ENCODE measurements at places on chromosomes 2 and 18.

DNA sequence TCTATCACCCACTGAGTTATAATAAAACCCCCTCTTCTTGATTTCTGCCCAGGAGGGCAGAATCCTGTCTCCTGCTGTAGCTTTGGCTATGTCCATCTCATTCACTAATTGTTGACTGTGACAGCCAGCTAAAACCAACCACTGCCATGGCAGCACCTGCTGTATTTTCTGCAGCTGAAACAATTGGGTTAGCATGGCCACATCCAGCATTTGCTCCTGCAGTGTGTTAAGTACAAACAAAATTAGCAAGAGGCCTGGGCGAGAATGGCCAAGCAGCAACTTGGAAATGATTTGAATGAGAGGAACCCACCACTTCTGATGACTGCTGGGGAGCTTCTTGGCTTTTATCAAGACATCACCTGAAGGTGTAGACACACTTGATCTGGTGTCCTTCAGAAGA lies 89.4 kb upstream of the LRRTM1 start:
- no peak for DNase-seq

- DNase-seq = no peak
Observed at GRCh38 chr18:70037431-70038061, 89.9 kb upstream of the CD226 start.

DNA sequence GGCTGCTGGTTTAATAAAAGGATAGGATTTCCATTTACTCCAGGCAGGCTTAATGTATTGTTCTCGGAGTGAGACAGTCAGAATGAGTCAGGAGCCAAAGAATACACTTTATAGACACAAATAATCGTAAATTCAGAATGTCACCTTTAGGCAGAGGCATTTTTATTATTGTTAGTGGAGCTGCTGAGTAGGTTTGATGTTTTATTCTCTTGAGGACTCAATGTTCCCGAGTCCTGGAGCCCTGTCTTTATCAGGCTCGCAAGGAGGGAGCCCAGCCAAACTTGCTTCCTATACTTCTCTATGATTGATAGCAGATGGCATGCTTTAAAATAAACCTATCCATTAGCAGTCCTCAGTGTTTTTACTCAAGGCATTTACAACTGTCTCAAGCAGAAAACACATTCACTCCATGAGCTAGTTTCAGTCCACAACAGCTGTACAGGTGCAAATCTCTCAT lies 492.3 kb upstream of the ZEB2 start:
- DNase-seq = no peak

- no peak for DNase-seq
Observed at GRCh38 chr18:48861181-48861708, 89.5 kb downstream of the SMAD7 start.

DNA sequence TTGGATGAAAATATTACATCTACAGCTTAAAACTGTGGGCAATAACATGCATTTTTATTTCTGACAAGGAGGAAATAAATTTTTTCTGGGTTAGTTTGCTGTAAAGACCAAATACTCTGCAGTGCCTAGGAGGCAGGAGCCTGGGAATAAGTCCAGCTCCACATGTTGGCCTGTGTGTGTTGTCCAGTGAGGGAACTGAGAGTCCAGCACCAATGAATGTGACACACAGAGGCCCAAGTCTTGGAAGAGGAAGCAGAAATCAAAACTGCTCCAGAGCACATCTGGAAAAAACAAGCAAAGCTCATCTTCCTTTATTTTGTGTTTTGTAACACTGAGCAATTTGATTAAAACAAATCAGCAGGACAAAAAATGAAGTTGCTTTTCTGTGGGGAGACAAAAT lies 63.1 kb upstream of the KLHL14 start:
- no peak for DNase-seq

DNA sequence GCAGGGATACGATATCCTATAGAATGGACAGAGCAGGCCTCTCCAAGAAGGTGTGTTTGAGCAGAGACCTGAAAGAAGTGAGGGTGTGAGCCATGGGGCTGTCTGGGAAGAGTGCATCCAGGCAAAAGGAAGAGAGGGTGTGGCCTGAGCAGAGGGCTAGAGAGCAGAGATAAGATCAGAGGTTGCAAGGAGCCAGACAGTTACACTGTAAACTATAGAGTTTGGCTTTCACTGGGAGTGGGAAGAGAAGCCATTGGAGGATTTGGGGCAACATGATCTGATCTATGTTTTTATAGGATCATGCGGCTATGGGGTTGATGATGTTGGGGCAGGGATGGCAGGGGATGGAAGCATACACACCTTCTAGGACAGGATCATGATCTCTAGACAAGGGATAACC lies 124.1 kb upstream of the MAP3K20 start:
- no peak for DNase-seq

GRCh38 chr2:211367293-211367692 lies 810.9 kb downstream of the CPS1 start:
- no peak for DNase-seq

DNA sequence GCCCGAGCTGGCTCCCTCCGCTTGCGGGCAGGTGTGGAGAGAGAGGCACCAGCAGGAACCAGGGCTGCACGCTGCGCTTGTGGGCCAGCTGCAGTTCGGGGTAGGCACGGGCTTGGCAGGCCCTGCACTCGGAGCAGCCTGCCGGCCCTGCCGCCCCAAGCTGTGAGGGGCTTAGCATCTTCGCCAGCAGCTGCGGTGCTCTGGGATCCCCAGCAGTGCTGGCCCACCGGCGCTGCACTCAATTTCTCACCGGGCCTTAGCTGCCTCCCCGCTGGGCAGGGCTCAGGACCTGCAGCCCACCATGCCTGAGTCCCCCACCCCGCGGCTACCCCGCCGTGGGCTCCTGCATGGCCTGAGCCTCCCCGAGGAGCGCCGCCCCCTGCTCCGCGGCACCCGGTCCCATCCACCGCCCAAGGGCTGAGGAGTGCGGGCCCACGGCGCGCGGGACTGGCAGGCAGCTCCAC lies 434.4 kb upstream of the RGPD4 start:
- no peak for DNase-seq

GRCh38 chr2:143679617-143680016 lies 550.4 kb downstream of the ARHGAP15 start:
- no peak for DNase-seq

DNA sequence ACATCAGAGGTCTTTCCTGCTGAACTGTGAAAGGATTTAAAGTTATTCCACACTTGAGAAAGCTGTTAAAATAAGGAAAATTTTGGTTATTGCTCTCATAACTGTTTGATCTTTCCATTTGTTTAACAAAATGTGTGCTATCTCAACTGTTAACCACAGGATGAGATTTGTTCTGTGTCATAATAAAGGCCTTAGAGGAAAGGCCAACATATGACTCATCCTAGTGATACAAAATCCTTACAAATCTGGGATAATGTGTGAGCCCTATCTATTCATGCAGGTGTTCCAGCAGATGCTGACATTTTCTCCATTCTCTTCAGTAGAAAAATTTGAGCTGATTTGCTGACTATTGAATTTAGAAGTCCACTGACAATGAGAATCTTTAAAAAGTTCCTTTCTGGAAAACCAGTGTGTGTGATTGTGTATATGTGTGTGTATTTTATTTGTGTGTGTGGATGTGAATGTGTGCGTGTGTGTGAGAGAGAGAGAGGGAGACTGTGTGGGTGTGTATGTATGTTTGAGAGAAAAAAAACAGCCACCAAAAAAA lies 1111.9 kb upstream of the GYPC start:
- no peak for DNase-seq

GRCh38 chr2:202765436-202765835 lies 106.1 kb downstream of the ICA1L start:
- DNase-seq = no peak

- DNase-seq = no peak
Observed at GRCh38 chr2:5132281-5132680, 559.9 kb upstream of the SOX11 start.

DNA sequence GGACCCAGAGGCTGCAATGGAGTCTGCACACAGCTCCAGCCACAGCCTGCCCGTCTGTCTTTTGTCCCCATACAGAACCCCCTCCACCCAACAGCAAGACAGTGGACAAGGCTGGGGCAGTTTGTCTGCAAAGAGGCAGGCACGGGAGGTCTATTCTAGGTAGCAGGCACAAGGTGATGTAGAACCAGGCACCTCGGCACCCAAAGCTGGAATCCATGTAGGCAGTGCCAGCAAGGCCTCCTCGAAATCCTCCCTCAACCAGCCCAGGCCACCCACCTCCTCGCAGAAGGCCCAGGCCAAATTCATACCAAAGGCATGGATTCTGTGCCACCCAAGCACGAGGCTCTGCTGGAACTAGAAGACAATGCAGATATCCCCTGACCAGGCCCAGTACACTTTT lies 179.2 kb downstream of the TNS1 start:
- no peak for DNase-seq

DNA sequence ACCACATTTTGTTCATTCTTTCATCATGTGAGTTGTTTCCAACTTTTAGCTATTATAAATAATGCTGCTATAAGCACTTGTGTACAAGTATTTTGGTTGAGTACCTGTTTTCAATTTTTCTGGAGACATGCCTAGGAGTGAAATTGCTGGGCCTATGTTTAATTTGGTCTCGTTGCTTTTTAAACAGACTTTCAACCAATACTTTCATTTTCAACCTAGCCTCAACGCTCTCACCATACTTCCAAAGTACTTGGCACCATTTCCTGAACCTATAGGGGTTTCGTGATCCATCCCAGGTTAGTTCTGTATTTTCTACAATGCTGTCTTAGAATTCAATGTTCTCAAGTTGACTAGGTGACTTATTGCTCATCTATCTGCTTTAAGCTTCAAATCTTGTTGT lies 126.1 kb downstream of the SRBD1 start:
- DNase-seq = no peak

- DNase-seq = no peak
Observed at GRCh38 chr2:203748331-203749126, 42.1 kb downstream of the CD28 start.

DNA sequence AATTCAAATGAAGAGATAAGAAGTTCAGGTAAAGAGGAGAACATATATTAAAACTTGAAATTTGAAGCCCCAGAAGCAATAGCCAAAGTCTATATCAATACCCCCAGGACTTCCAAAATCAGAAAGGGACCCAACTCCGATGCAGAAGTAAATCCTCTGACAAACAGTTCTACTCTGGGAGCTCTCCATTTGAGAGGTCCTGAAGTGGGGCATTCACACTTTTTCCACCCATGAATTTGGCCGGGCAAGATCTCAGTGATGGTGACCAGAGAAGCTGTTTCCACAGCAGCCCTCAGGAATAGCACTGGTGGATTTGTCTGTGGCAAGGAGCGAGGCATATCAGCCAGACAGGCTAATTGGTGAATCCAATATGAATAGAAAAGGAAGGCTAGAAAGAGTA lies 313.6 kb upstream of the MC4R start:
- no peak for DNase-seq

DNA sequence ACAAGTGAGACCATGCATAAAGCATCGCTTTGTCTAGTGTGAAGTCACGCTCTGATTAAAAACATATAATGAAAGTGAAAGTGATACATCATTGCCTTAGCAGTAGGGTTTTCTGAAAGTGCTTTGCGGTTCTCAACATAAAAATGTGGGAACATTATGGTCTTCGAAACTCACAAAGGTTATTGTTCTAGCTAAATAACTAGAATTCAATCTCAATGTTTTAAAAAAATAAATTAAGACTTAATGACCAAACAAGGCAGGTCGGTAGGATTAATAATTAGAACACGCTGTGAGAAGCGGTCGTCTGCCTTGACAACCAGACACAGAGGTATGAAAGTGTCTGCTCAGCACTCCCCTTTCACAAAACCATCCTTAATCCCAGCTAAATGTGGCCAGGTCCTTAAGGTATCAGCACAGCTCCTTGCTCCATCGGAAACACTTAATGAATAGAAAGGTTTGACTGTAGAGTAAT lies 42.2 kb downstream of the KLHL14 start:
- DNase-seq = no peak

DNA sequence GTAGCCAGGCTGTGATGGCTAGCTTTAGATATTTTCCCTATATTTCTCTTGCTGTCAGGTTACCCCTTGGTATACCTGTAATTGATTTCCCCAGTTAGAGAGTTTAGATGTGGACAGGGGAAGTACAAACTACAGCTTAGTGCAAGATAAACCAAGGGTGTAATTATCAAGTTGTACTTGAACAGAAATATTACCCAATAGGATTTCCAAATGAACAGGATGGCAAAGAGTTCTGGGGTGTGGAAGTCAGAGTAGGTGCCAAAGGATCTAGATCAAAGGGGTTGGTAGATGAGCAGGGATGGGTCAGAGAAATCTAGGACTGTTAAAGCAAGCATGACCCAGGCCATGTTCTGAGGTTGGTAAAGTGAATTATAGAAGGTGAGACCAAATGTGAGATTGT lies 585.2 kb downstream of the CCDC85A start:
- DNase-seq = no peak

GRCh38 chr2:111950236-111950635 lies 51.8 kb downstream of the MERTK start:
- no peak for DNase-seq

DNA sequence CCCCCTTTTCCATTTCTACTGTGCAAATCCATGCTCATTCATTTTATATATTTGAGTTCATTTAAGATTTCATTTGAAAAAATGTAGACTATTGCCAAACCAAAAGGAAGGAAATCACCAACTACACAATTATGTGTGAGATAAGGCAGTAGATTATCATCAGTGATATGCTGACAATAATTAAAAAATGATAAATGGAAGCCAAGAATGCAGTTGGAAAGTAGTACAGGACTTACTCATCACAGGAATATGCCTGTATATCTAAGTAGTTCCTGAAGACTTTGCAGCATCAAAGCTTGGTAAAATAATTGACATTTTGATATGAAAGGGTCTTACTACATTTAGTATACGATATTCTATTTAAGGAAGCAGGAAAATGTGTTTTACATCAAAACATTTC lies 166.1 kb upstream of the OTX1 start:
- DNase-seq = no peak

GRCh38 chr2:200616193-200616592 lies 30.4 kb downstream of the AOX1 start:
- DNase-seq = no peak

- DNase-seq = no peak
Observed at GRCh38 chr2:134232868-134233727, 20.8 kb upstream of the MGAT5 start.

DNA sequence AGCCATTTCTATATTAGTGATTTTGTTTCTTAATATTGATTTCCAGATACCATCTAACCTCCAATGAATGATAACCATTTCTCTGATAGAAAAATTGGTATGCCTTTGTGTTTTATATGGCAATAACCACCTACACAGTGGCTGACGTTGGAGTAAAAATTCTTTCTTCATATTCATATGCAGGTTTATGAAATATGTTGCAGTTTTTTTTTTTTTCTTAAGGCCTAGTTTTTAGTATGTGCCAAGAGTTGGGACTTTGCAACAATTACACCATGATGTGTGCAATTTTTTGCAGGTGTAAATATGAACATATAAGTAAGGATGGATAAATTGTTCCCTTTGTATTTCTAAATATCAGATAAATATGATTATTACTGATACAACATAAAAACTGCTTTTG lies 163.2 kb upstream of the MYO3B start:
- no peak for DNase-seq

GRCh38 chr18:72840109-72840508 lies 27.7 kb downstream of the NETO1 start:
- no peak for DNase-seq

GRCh38 chr18:13455960-13456481 lies 237.5 kb downstream of the LDLRAD4 start:
- DNase-seq = no peak

GRCh38 chr2:76316691-76317090 lies 606.0 kb upstream of the GCFC2 start:
- no peak for DNase-seq

- DNase-seq = no peak
Observed at GRCh38 chr2:37857575-37858399, 67.3 kb upstream of the RMDN2 start.

- DNase-seq = no peak
Observed at GRCh38 chr18:61606759-61607158, 273.5 kb downstream of the CDH20 start.
